Endothelial cell of umbilical vein (primary cell): ENCODE measurements at places on chromosomes 7 and 10. TPM values are rescaled to one million over a fixed set of nuclear protein-coding genes. Genes with fewer than 3 reads are reported as not detected.

- DNase-seq = no peak
Measured at GRCh38 chr7:38806912-38807311, 102.1 kb downstream of the VPS41 start.

DNA sequence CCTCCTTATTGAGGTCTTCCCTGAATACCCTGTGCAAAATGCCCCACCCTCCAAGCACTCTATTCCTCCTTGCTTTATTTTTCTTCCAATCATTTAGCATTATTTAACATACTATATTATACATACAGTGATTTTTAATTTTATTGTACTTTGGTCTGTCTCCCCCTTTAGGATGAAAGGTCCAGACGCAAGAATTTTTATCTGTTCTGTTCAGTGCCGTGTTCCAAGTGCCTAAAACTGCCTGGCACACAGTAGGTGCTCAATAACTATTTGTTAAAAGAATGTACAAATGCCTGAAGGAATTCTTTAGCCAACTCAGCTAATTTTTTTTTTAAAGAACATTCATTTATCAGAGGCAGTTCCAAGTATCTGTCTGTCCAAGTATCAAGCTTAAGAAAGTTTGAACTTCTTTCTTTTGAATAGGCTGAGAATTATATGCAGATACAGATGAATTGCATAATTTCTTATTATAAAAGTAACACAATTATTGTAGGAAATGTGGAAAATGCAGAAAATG, 34.1 kb upstream of the SLC25A13 start:
- DNase-seq = no peak

- no peak for DNase-seq
Measured at GRCh38 chr10:11520892-11521291, 90.6 kb downstream of the USP6NL start.

GRCh38 chr10:14385596-14386593, 55.2 kb upstream of the FRMD4A start:
- no peak for DNase-seq

DNA sequence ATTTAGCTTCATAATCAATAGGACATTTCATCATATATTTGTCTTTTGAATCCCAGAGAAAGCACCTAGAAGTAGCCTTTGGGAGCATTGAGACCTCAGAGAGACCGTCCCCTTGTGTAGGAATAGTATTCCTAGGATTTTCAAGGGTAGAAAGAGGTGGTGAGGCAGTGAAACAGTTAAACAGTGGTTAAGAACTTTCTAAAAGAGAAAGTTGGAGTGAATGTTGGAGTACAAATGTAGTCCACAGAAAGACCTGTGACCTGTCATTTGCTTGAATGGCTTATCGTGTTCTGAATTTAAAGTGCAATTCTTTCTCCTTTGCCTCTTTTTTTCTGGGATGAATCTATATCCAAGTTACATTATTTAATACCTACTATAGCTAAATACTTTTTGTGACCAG, 30.0 kb downstream of the GBF1 start:
- no peak for DNase-seq

DNA sequence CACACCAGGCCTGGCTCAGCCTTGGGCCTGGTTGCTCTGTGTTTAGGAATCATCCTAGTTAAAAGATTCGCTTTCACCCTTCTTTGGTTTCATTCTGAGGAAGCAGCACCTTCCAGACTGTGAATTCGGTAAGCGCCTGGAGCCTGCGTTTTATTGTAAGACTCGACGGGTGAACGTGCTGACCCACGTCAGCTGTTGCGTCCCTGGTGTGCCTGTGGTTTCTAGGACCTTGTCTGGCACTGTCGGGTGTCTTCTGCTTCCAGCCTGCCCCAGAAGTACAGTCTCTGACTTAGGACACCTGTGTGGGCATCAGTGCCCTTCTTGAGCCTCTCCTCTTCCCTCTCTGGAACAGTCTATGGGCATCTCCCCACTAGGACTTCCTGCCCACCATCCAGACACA, 26.3 kb downstream of the MKI67 start:
- DNase-seq = no peak

GRCh38 chr10:109027534-109028185, 895.7 kb downstream of the XPNPEP1 start:
- DNase-seq = no peak

DNA sequence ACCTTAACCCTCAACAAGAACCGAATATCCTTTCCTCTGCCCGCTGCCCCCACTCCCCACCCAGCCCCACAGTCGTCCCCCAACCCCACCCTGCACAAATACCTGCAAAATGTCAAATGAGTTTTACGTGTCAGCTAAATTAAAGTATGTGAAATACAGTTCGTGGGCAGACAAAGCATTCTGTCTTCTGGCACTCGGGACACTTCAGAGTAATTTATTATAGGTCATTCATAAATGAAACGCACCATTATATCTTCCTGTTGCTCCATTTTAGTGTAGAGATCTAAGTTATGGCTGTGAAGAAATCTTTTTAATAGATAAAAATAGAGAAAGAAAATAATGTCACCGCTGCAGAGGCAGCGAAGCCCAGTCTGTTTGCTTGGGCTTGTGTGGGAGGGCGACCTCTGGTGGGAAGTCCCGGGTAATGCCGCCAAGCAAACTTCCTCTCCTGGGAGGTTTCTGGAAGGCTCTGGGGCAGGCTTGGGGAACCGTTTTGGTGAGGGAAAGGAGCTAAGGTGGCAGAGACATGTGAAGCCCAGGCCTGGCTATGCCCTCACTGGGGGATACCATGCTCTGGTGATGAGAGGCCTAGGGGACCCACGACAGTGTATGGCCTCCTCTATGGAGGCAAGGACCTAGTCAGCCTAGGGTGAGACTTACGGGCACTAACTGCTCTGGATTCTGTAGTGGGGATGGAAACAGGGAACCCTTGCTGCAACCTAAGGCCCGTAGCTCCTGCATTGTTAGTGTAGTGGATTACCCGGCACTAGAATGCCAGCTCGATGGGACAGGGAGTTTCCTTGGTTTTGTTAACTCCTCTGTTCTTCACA, 604.9 kb downstream of the LRMDA start:
- peak; percentile 57 for DNase-seq

ANKRD22 gene
- not detected in 2 replicates for total RNA-seq

CDNF gene
- 0.58 and 0.99 TPM in 2 replicates for total RNA-seq

ASB10 gene
- total RNA-seq = not detected in 2 replicates

SLC26A4 gene
- total RNA-seq = 0.77 and 1.3 TPM in 2 replicates

CDCA7L gene
- total RNA-seq = 91.6 and 93.7 TPM in 2 replicates

SEM1 gene
- 81.6 and 94.7 TPM in 2 replicates for total RNA-seq

ERVW-1 gene
- not detected in 2 replicates for total RNA-seq

LBX1 gene
- not detected in 2 replicates for total RNA-seq
